NCI-H1105 (cell line): ENCODE measurements at places on chromosomes 12 and 14.

DNA sequence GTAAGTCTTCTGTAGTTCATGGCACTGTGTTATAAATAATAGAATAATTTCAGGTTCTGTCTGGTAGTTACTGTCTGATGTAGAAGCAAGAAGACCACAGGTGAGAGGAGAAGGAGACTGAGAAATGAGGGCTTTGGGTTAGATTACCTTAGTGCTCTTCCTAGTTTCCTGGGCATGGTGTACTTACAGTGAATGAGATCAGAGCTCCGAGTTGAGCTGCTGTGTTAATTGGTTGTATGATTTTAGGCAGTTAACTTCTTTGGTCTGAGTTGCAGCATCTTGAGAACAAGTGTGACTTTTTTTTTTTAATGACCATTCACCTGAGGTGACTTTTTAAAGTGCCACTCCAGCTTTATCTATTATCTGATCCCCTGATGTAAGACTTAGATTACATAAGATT is 41.5 kb downstream of the WDR20 start:
- DNase-seq = no peak

GRCh38 chr12:122063694-122064024 is 14.9 kb upstream of the MLXIP start:
- no peak for DNase-seq

- no peak for DNase-seq
Observed at GRCh38 chr14:92373336-92373735, 50.4 kb downstream of the SLC24A4 start.

- DNase-seq = no peak
Observed at GRCh38 chr12:104468371-104468770, 11.6 kb downstream of the CHST11 start.

- no peak for DNase-seq
Observed at GRCh38 chr12:107108995-107109508, 15.7 kb upstream of the CRY1 start.

DNA sequence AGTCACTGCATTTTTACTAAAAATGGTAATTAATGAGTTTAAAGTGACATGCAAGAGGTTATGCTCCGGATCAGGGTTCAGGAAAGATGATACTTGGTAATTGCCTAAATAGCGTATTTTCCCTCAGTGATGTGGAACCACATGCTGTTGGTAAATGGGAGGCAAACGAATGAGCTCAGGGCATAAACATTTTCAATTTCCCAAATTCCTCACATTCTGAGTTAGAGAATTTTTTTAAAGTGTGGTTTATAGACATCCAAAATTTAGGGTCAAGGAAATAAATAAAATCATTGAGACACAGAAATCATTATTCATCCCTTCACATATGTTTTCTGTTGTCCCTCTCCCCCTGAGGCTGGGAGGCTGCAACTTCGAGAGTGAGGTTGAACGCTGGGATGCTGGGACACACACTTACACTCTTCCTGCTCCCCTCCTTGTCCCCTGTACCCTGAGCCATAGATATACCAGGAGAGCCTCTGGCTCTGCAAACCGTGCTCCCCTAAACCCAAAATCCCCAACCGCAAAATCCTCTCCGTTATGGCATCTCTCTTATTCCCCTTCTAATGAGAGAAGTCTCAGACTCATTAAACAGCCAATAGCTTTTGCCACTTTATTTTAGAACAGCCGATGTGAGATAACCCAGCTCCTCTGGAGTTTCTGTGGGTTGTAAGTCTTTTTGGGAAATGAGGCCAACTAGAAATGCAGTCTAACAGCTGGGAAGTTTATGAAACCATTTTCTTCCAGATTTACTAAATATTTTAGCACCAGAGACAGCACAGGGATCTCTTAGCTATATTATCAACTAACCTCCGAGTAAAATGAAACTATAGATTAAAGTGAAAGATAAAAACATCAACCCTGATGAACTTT is 21.4 kb upstream of the ADGRD1 start:
- no peak for DNase-seq

DNA sequence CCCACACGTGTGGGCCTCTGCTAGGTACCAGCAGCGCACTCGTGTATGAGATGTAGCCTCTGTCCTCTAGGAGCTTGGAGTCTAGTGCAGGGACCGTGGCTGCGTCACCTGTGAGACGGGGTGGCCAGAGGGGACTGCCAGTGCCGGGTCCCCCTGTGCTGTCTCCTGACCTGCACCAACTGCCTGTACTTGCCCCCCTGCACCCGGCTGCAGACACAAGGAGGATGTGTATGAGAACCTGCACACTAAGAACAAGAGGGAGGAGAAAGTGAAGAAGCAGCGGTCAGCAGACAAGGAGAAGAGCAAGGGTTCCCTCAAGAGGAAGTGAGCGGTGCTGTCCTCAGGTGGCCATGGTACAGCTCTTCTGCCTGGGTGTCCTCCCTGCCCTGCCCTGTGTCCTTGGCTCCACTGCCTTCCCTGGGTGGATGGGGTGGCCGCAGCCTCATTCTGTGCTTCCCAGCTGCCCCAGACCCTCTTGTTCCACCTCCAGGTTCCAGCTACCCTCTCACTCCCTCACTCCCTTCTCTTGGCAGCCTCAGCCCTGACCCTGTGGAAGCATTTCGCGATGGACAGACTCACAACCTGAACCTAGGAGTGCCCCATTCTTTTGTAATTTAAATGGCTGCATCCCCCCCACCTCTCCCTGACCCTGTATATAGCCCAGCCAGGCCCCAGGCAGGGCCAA is 9.6 kb downstream of the PTPN6 start:
- DNase-seq = no peak

- DNase-seq = no peak
Observed at GRCh38 chr14:79706382-79706781, 504.9 kb downstream of the DIO2 start.

DNA sequence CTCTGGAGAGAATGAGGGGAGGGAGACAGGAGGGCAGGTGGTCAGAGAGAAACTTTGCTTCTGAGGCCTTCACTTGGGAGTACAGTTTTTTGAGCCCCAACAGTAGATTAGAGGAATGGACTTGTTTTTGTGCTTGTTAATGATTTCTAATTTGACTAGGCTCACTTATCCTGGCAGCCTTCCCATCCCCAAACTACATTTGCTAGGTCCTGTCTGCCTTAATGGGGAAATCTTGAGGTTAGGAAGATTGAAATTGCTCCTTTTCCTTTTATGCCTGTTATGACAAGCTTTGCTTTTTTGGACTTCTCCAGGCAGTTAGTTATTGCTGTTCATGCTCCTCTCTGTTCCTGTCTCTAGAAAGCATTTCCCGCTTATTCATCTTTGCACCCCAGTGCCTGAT is 37.7 kb downstream of the SYNE2 start:
- DNase-seq = no peak

- no peak for DNase-seq
Observed at GRCh38 chr12:123859035-123859434, 96.9 kb downstream of the DNAH10 start.

DNA sequence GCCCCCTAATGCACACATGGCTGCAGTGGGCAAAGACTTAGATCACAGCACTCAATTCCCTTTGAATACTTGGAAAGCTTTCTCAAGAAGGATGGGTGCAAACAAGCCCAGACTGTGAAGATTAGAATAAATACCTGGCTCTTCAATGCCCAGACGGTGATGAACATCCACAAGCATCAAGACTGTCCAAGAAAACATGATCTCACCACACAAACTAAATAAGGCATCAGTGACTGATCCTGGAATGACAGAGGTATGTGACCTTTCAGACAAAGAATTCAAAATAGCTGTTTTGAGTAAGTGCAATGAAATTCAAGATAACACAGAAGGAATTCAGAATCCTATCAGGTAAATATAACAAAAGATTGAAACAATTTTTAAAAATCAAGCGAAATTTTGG is 43.8 kb upstream of the ZDHHC17 start:
- no peak for DNase-seq
